NCI-H2227 treated with DMSO at 0.1 percent for 48 hours (cell line): ENCODE measurements at places on chromosomes 2 and 18.
A peak's percentile ranks its signal among the peaks of the same experiment; 100 is the strongest.

DNA sequence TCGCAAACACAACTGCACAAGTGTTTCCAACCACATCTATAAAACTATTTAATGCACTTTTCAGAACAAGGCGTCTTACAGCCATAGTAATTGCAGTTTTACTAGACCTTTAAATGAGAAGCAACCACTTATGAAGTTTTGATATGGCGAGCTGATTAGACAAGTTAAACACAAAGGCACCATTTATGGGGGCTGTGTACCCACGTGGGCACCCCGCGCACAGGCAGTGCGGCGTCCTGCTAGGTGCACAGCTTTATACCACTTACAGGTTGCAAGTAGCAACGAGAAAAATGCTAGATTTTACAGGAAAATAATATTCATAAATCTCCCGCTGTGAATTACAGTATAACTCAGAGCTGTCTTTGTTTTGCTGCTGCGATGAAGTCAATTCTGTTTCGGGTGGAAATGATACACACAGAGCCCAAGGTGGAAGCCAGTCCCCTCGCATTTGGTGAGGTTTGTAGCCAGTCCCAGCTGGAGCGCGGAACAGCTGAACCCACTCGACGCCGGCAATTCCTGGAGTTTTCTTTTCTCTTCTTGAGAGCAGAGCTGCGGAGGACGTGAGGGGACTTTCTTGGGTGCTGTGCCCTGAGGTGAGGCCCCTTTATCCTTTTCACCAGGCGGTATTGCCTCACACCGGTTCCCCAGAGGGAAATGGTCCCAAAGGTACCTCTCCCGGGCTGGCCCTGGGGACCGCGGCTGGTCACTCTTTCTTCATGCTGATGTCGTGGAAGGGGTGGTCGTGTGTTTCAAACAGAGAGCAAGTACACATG, 76.7 kb downstream of the PTGR3 start:
- no peak for DNase-seq

DNA sequence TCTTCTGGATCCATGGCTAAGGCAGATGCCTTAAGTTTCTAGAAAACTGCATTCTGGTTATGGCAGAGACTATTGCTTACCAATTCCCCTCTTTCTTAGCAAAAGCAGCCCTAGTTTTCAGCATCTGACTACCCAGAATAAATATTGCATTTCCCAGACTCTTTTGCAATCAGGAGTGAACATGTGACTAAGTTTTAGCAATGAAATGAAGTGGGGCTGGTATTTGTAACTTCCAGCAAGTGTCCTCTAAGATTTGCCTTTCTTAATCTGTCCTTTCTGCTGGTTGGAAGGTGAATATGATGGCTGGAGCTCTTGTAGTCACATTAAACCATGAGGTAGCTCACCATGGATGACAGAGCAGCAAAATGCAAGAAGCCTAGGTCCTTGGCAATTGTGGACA, 132.9 kb upstream of the PKDCC start:
- no peak for DNase-seq

GRCh38 chr2:150480241-150480640, 7.2 kb downstream of the RND3 start:
- DNase-seq = no peak

DNA sequence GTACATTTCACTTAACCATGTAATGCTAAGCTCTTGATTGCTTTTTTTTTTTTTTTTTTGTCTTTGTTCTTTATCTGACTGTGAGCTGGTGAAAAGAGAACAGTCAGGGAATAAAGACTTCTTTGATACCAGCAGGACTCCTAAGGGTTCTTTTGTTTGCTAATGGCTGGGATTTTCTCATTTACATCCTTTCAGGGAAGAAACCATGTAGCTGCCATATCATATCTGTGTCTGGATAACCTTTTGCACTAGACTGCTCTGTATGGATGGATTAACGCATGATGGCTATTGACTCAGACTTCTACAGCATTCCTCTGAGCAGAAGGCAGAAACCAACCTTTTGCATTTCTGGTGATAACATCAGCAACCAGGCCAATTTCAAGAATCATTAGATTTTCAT, 504.0 kb downstream of the LRRTM4 start:
- no peak for DNase-seq

DNA sequence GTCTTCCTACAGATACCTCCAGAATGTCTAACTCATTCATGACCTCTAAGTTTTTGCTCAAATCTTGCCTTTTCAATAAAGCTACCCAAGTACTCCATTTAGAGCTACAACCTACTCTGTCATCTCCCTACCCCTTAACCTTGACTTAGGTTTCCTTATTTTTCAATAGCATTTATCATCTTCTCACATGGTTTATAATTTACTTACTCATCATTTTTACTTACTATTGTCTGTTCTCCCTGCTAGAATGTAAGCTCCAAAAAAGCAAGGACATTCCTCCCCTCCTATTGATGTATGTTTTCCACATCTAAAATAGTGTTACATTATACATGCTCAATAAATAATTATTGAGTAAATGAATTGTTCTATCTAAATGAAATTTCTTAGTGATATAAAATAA, 3.1 kb upstream of the GCA start:
- no peak for DNase-seq

- DNase-seq = no peak
Observed at GRCh38 chr2:209970271-209970670, 32.2 kb upstream of the RPE start.

DNA sequence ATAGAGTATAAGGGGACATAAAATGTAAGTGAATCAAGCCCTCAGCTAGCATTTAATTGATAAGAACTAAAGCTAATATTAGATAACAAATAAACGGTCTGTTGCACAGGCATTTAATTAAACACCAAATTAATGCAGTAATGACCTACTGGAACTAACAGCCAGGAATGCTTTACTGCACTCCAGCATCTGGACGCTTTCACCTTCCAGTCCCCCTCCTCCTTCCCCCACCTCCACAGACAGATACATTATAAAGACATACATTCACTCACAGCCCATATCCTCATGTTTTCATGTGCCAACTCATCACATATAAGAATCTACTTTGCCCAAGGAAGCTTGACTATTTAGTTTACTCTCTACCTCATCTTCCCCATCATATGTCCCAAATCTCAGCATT, 337.4 kb upstream of the PIK3C3 start:
- DNase-seq = no peak

GRCh38 chr18:54440292-54440691, 82.6 kb downstream of the C18orf54 start:
- no peak for DNase-seq

- no peak for DNase-seq
Observed at GRCh38 chr2:160700021-160700814, 206.6 kb upstream of the RBMS1 start.

GRCh38 chr2:157559061-157559460, 69.6 kb downstream of the ACVR1C start:
- DNase-seq = no peak

DNA sequence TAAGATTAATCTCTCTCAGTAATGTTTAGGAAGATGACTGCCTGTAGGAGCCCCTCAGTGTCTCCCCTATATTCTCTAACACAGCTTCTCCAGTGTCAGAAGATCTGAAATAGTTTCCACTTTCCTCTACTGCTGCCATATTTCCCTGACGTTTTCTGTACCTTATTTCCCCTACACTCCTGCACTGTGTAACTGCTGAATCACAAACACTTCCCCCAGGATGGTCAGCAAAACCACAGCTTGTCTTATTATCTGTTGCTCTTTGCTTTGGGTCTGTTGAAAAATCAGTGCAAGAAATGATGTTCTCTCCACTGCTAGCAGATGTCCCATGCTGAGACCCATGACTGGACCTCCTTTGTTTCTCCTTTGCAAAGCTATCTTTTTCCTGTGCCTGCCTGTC, 441.7 kb downstream of the EPHA4 start:
- no peak for DNase-seq

- DNase-seq = no peak
Observed at GRCh38 chr18:28062443-28062842, 114.5 kb downstream of the CDH2 start.

DNA sequence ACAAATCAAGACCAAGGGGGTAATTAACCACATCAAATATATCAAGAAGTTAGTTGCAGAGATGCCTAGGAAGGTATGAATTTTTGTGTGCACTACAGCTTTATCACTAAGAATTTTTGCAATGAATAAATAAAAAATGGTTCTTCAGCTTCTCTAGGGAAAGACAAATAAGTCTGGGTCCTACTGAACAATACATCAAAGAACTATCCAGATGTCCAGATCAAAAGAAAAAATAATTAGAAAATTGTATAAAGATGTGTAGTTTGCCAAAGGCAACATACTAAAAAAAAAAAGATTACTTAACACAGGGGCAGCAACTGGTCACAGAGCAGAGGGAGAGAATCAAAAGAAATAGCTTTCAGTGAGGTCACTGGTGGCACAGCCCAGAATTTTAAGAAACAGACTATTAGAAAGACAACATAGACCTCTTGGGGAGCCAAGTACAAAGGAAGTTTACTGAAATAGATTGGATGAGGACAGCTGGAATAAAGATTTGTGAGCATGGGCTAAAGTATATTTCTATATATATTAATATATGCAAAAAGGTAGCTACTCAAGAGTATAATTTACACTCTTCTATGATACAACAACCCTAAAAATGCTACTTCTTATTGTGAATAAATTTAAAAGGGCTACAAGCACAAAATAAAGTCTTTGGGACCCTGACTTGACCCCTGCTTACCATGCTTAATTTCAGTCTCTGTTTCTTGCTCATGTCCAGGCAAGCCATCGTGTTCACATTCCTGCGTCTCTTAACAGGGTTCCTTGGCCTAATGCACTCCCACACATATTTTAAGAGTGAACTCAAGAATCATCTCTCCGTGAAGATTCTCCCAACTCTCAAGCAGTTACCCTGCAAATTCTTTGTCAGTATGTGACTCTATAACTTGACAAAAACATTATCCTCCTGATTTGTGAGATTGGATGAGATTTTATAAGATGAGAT, 99.0 kb upstream of the GRB14 start:
- no peak for DNase-seq

DNA sequence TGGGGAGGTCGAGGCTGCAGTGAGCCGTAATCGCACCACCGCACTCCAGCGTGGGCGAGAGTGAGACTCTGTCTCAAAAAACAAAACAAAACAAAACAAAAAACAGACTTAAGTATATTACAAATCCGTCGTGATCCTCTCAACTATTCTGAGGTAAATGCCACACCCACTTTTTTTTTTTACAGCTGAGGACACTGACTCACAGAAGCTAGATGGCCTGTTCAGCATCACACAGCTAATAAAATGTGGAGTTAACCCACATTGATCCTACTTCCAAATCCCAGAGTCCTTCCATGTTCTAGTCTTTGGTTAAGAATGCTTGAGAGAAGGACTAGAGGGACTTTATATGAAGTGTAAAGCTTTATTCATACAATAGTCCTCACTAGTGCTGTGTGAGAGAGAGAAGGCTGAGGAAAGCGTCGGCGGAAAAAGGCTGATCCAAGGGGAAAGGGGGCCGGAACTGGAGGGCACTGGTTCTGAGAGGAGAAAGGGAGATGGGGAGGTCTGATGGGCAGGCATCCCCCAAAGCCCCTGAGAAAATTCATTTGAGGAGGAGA, 627 bp downstream of the RNF25 start:
- DNase-seq = no peak

GRCh38 chr2:113260991-113261390, 17.7 kb downstream of the PAX8 start:
- no peak for DNase-seq

DNA sequence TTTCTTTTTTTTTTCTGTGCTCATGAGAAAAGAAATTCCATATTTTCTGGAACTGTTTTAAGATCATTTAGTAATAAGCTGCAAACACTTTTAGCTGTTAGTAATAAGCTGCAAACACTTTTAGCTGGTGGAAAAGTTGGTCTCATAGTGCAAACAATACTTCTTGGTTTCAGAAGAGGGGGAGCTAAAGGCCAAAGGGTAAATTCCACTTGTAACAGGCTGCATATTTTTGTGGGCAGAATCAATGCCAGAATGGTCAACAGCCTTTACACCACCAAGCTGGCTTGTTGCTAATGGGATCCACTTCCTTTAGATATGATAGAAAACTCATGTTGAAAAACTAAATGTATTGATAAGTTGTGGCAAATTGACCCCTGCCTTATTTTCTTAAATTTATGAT, 356.8 kb downstream of the NR4A2 start:
- no peak for DNase-seq

GRCh38 chr2:75157435-75157834, 41.9 kb downstream of the TACR1 start:
- peak; percentile 9 for DNase-seq

GRCh38 chr18:76691800-76692199, 130.6 kb upstream of the ZNF236 start:
- no peak for DNase-seq

DNA sequence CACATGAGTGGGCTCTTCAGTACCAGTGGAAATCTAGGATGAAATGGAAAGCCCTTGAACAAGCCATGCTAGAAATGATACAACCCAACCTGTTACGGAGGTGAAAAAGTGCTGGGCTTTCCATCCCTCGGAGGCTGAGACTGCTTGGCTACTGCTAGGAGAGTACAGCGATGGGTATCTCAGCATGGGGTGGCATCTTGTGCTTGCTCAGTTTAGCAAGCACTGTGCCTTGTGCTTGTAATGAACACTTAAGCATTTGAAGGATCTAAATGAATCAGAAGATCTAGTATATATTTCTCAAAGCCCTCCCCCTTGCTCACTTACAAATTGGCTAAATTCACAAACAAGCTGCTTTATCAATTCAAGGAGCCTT, 44.3 kb upstream of the EHBP1 start:
- no peak for DNase-seq

DNA sequence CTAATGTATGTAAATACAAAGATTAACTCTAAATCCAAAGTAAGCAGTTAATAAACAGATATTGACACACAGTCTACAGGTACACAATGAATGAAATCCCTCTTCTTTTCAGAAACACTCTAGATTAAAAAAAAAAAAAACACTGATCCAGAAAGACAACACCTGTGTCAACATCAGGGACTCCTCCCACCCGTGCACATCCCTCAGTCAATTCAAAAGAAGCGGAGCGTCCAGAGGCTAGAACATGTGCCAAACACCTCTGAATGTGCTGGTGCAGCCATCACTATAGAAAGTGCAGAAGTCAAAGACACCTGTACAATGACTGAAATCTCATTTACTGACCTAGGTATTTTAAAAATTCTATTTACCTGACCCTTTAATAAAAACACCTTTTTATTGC, 622.6 kb upstream of the ID2 start:
- DNase-seq = no peak

GRCh38 chr2:28414583-28414982, 21.9 kb downstream of the FOSL2 start:
- no peak for DNase-seq

- DNase-seq = peak; percentile 60
Observed at GRCh38 chr2:200810998-200811332, 745 bp upstream of the BZW1 start.

- no peak for DNase-seq
Observed at GRCh38 chr18:44773640-44774155, 93.0 kb downstream of the SETBP1 start.

DNA sequence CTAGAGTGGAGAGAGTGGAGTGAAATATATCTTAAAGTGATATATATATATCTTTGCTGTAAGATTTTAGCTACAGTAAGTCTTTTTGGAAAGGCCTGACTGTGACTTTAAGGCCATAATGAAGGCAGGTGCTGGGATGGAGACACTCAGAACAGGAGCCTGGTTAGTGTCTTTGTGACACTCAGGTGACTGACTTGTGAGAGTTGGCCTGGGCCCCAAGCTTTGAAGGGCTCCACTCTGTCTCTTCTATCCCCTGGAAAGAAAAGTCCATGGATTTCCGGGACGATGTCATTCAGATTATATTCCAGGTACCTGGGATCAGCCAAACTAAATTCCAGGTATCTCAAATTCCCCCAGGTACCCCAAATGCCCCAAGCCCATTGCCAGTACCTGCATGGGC, 276.6 kb downstream of the PDE11A start:
- no peak for DNase-seq
